ENCODE measurements at places on chromosomes 2 and 18.

GRCh38 chr2:109001201-109001600 is 12.2 kb upstream of the EDAR start:
- H3K4me1 ChIP-seq = no peaks in the 10 kb centered on the region
- H3K27ac ChIP-seq = no peak overlapping the region
- no peaks in the 10 kb centered on the region for H3K27me3 ChIP-seq
- DNase-seq = no peak

DNA sequence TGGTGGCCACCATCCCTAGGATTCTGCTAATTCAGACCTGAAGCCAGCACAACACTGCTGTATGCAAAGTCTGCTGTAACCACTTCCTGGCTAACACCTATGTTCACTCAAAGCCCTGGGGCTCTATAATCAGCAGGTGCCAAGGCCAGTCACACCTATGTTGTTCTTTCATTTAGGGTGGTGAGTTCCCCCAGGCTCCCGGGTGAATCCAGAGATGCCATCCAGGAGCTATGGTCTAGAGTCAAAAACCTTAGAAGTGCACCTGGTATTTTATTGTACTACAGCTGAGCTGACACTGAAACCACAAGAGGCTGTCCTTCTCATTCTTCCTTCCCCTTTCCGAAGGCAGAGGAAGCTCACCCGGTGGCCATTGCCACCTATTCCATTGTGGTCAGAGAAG is 46.2 kb upstream of the CCDC141 start:
- no peak overlapping the region for H3K4me3 ChIP-seq
- no peak overlapping the region for H3K27ac ChIP-seq
- peaks cover 17% of the 10 kb centered on the region for H3K4me1 ChIP-seq
- no peak for DNase-seq
- no peaks in the 10 kb centered on the region for H3K27me3 ChIP-seq
- H3K36me3 ChIP-seq = no peaks in the 10 kb centered on the region

GRCh38 chr2:235141411-235142128 is 189.8 kb downstream of the SH3BP4 start:
- peaks cover 2% of the 10 kb centered on the region for H3K27me3 ChIP-seq
- H3K36me3 ChIP-seq = no peaks in the 10 kb centered on the region
- no peak overlapping the region for H3K27ac ChIP-seq
- no peak for DNase-seq
- H3K4me1 ChIP-seq = no peaks in the 10 kb centered on the region

GRCh38 chr2:54695378-54695777 is 28.1 kb upstream of the EML6 start:
- no peaks in the 10 kb centered on the region for H3K36me3 ChIP-seq
- H3K27me3 ChIP-seq = peaks cover 39% of the 10 kb centered on the region
- H3K4me1 ChIP-seq = peaks cover 3% of the 10 kb centered on the region
- no peak overlapping the region for H3K27ac ChIP-seq
- no peak for DNase-seq

- H3K27me3 ChIP-seq = peaks cover 34% of the 10 kb centered on the region
- peaks cover 18% of the 10 kb centered on the region for H3K4me1 ChIP-seq
- H3K4me3 ChIP-seq = no peak overlapping the region
- no peak overlapping the region for H3K27ac ChIP-seq
- H3K36me3 ChIP-seq = no peaks in the 10 kb centered on the region
Measured at GRCh38 chr2:156908825-156909224, 348.7 kb upstream of the GALNT5 start.

- H3K4me3 ChIP-seq = no peak overlapping the region
- no peaks in the 10 kb centered on the region for H3K27me3 ChIP-seq
- H3K36me3 ChIP-seq = no peaks in the 10 kb centered on the region
- DNase-seq = no peak
Measured at GRCh38 chr18:28065793-28066186, 111.1 kb downstream of the CDH2 start.

DNA sequence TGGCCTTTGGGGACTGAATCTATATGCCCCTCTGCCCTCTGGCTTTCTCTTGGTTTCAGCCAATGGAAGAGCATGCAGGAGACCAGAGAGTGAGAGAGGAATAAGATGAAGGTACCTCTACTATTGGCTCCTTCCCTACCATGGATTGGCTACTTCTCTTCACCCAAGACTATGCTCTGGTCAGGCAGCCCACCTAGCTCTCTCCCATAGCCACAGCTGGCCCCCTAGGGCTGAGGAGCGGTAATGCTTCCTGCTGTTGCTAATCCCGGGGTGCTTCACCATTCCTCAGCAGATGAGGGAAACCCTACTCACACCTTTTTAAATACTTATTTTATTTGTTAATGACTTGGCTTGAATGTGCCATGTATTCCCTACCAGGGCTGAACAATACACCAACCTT is 142.4 kb downstream of the MREG start:
- H3K36me3 ChIP-seq = no peaks in the 10 kb centered on the region
- H3K4me1 ChIP-seq = no peaks in the 10 kb centered on the region
- H3K4me3 ChIP-seq = no peak overlapping the region
- peaks cover 8% of the 10 kb centered on the region for H3K27me3 ChIP-seq
- DNase-seq = no peak
- no peak overlapping the region for H3K27ac ChIP-seq

GRCh38 chr2:643334-643733 is 33.9 kb downstream of the TMEM18 start:
- no peaks in the 10 kb centered on the region for H3K36me3 ChIP-seq
- no peaks in the 10 kb centered on the region for H3K4me1 ChIP-seq
- H3K27me3 ChIP-seq = peaks cover 10% of the 10 kb centered on the region
- H3K4me3 ChIP-seq = no peak overlapping the region

DNA sequence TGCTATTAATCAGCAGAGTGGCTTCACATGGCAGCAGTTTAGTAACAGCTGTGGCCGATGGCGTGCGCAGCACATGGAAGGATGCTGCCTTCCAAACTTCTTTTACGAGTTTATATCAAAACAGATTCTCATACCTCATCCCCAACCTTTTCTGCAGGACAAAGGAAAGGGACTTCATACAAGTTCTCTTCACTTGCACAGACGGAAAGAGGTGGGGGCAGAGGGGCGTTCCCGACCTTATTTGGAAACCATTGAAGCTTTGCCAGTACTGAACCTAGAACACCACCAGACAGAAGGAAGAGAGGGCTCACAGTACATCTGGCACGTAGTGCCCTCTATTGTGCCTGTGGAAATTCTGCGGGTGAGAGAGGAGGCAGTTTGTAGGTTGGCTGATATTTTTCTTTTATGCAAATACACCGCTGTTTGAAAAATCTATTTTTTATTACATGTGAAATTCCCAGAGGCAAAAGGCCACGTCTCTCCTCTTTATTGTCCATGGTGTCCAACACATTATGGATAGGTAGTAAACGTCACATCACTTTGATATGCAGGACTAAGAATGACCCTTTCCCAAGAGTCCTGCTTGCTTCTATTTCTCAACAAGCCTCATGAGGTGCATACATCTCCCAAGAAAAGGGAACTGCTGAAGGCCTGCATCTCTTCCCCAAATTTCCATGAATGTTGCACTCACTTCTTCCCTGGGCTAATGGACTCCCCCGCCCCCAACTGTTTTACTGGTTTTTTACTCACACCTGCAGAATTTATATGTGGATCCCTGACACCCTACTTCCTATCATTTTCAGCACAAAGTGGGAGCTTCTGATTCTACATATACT is 31.3 kb downstream of the COLEC12 start:
- H3K36me3 ChIP-seq = no peaks in the 10 kb centered on the region
- no peak overlapping the region for H3K27ac ChIP-seq
- peaks cover 14% of the 10 kb centered on the region for H3K27me3 ChIP-seq
- no peaks in the 10 kb centered on the region for H3K4me1 ChIP-seq

DNA sequence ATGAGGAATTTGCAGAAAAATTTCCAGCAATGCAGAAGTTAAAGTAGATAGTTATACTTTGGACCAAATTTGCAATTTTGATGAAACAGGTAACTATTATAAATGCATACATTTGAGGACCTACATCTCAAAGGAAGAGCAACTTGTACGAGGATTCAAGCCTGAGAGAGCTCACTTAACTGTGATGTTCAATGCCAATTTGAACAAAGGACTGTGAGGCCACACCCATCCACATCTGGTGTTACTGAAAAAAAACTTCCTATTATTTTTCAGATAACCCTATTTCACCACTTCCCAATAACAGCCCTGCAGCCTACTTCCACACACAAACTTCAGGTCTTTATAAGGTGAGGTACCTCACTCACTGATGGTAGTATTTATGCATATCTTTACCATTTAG is 203.5 kb upstream of the NABP1 start:
- no peak overlapping the region for H3K27ac ChIP-seq
- no peaks in the 10 kb centered on the region for H3K4me1 ChIP-seq
- H3K36me3 ChIP-seq = no peaks in the 10 kb centered on the region
- no peak overlapping the region for H3K4me3 ChIP-seq
- DNase-seq = no peak
- no peaks in the 10 kb centered on the region for H3K27me3 ChIP-seq

GRCh38 chr2:160463245-160463644 is 30.4 kb downstream of the RBMS1 start:
- H3K27ac ChIP-seq = no peak overlapping the region
- peaks cover 3% of the 10 kb centered on the region for H3K36me3 ChIP-seq
- H3K4me3 ChIP-seq = no peak overlapping the region
- H3K27me3 ChIP-seq = no peaks in the 10 kb centered on the region

All from activated T-helper 2 cell treated with anti-CD3 and anti-CD28 coated beads, Interferon-gamma antibody, Interleukin-2, Interleukin-4, amounts not matched to agents 10 μg/mL and 5 μg/mL and 100 μg/mL, durations not matched to agents 14 hours and 24 hours and 36 hours (primary cell).